ENCODE measurements at places on chromosomes 11 and 22.
A peak's percentile ranks its signal among the peaks of the same experiment; 100 is the strongest.

- DNase-seq: peak; percentile 82
Observed at GRCh38 chr11:1780700-1781592, 17.2 kb upstream of the CTSD start.

DNA sequence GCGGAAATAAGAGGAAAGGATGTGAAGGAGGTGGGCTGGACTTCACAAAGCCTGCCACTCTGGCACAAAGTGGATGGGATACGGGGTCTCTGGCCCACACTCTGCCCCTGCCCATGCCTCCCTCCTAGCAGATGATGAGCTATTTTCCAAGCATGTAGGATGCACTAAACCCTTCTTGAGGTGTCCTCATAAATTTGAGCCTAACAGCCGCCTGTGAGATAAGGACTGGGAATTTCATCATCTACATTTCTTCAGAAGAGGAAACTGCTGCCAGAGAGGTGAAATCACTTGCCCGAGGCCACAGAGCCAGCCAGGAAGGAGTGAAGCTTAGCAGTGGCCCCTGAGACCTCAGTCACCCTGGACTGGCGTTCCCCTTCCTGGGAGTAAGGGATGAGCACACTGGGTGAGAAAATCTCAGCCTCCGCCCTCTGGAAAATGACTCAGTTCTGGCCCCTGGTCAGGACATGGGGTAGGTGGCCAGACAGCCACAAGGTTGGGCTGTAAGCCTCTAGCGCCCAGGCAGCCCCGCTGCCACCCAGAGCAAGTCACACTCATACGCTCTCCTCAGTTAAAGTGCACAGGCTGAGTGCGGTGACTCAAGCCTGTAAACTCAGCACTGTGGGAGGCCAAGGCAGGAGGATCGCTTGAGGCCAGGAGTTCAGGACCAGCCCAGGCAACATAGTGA is 27.9 kb downstream of the MB start:
- peak; percentile 90 for DNase-seq

- DNase-seq: no peak
Observed at GRCh38 chr11:111082664-111083063, 162.9 kb upstream of the POU2AF2 start.

- no peak for DNase-seq
Observed at GRCh38 chr11:108654994-108655631, 9.8 kb upstream of the DDX10 start.

DNA sequence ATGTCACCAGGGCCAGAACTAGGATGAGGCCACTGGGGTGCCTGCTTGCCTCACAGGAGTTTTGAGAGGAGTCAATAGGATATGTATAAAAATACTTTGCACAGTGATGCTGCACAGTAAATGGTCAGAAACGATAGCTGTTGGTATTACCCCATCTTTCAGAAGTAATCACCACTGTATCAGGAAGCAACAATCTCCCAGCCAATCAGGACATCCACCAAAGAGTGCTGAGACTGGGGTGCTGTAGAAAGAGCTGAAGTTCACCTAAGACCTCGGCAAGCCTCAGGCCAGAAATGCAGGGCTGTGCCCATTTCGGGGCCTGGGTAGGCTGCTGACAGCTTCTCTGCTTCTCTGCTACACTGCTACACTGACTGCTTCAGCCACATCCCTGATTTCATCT is 17.4 kb downstream of the LMO2 start:
- DNase-seq: no peak

DNA sequence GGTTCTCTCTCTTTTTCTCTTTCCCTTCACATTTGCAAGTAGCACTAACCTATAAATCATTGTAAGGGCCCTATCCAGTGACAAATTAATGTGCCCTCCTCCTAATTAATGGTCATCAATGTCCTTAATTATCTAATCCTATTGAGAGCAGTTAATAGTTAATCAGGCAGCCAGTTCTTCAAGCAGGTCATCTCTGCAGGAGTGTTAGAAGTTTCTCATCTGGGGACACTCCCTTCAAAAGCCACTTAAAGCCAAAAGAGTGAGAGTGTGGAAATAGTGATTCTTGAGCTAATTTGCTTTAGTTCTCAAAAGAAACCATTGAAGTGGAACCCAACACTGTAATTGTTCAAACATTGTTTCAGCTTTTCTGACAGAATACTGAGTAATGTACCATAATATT is 141.6 kb downstream of the ELP4 start:
- no peak for DNase-seq

- no peak for DNase-seq
Observed at GRCh38 chr11:9787260-9787659, 123.4 kb downstream of the SWAP70 start.

GRCh38 chr22:50134481-50134880 is 36.0 kb upstream of the PANX2 start:
- DNase-seq: no peak

- DNase-seq: peak; percentile 88
Observed at GRCh38 chr11:118928870-118929500, 3.3 kb upstream of the BCL9L start.

GRCh38 chr11:6693342-6694228 is 10.4 kb upstream of the MRPL17 start:
- no peak for DNase-seq

DNA sequence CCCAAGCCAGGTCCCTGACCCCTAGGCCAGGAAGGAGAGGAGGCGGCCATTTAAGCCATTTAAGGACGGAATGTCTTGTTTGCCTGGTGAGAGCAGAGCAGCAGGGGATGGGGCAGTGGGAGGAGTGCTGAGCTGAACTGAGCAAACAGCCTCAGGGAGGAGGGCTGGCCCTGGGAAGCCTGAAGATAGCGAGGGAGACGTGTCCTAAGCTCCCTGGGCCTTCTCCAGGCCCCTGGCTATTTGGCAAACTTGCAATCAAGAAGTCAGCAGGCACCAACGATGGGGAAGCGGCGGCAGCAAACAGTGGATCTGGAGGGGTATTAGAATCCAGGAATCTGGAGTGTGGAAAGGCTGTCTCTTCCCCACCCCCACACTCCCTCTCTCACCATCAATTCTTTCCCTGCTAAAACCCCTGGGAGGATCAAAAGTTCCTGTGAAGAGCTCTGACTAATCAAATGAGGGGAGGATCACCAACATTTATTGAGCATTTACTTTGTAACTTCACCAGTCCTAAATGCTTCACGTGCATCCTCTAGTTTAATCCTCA is 8.8 kb downstream of the BCL9L start:
- DNase-seq: peak; percentile 93

DNA sequence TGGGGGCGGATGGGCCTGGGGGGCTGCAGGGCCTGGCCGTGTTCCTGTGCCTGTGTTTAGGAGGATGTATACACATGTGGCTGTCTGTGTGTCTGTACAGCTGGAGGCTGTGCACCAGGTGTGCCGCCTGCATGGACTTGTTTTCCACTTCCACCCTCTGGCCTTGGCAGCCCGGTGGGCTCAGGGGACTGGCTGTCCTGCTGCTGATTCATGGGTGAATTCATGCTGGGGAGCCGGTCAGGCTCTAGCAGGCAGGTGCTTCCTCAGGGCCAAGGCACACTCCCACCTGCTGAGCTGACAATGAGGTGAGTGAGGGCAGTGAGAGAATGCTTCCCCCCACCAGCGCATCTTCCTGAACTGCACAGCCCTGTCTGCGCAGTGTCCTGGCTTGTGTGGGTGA is 88.4 kb downstream of the CCDC81 start:
- DNase-seq: no peak

GRCh38 chr22:24482575-24482974 is 12.6 kb upstream of the UPB1 start:
- no peak for DNase-seq

DNA sequence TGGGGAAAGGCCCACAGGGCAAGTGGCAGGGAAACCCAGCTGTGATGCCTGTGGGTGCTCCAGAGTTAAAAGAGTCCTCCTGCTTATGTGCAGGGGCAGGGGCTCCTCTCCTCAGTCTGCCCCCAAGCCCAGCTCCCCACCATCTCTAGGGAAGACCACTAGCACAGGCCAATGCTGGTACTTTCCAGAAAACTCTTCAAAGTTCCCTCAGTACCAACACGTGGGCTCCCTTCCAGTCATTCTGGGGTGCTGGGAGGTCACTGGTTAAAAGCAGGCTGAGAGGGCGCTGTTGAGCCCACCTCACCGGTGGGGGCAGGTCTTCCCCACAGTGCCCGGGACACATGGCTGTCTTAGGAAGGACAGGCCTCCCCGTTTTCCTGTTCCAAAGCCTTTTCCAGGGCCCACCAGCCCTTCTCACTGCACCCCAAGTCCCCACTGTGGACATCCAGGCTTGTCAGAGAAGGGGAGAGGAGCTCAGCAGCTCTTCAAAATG is 154.6 kb downstream of the TRIM29 start:
- no peak for DNase-seq

DNA sequence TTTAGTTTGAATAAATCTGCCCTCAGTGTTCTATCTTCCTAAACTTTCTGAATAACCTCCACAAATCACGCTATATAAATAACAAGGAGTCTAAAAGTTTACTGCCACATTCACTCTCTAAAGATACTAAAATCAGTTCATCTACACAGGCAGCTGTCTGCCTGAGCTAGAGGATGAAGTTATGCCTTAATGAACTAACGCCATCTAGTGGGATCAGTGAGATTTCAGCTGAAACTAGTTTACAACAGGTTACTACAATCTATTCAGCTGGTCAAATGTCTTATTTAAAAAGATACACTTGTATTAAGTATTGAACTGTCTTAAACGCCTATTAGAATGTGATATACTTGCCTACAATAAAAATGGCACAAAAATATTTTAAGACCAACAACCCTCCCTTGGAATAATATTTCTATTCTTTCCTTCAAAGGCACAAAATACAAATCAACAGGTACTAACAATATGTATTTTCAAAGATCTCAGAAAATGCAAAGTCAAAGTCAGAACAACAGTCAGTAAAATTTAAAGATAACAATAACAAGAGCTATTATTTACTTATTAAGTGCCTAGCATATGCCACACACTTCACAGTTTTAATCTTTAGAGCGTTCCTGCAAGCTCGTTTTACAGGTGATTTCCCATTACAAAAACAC is 84.1 kb downstream of the LARGE2 start:
- DNase-seq: no peak

GRCh38 chr11:6397156-6397555 is 6.9 kb downstream of the SMPD1 start:
- no peak for DNase-seq

DNA sequence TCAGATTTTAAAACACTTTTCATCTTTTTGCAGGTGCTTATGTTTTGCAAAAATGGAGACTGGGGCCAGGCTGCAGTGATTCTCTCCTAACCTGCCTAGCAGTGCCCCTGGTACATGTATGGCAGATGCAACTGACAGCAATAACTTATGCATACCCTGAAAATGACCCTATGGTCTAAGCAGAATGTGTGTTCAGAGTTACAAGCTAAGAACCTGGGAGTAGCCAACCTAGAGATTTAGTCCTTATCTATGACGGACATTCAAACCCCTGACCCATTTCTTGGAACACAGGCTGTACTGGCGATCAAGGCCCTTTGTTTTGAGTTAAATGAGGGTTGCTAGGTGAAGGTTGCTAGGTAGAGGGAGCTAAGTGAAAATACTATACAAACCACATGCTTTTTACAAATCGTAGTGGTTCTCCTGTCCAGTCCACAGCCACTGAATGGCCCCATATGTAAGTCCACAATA is 184.9 kb upstream of the SESN3 start:
- DNase-seq: no peak

DNA sequence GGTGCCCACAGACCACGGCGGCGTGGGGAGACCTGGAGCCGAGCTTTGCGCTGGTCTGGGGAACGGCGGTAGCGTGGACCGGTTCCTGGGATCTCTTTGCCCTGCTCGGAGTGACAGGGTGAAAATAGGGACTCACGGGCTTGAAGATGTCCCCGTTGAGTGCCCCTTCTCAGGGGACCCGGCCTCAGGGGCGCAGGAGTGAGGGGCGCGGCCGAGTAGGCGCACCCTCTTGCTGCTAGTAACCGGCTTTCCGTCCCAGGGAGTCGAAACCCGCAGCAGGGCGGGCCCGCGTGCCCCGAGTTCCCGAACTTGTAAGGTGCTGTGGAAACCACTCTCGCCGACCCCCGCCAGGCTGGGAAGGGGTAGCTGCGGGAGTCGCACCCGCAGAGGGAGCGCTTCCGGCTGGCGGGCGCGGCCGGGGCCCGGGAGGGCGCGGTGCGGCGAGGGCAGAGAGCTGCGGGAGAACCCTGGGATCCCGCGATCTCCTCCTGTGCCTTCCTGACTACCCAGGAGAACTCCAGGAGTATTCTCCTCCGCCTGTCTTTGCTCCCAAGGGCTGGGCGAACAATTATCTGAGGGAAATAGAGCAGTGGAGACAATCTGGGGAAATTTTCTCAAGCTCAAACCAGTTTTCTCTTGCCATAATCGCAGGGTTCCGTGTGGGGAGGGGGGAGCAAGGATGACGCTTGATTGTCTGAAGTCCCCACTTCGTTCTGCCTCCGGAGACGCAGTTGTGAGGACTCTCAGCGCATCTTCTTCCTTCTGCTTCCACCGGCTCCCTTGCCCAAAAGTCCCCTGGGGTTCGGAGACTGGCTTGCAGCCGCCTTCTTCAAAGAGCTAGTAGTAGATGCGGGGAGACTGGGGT is 666 bp downstream of the NELL1 start:
- no peak for DNase-seq

- DNase-seq: no peak
Observed at GRCh38 chr11:25876456-25876965, 455.4 kb upstream of the ANO3 start.

GRCh38 chr22:27073601-27074425 is 416.4 kb downstream of the MIAT start:
- no peak for DNase-seq

DNA sequence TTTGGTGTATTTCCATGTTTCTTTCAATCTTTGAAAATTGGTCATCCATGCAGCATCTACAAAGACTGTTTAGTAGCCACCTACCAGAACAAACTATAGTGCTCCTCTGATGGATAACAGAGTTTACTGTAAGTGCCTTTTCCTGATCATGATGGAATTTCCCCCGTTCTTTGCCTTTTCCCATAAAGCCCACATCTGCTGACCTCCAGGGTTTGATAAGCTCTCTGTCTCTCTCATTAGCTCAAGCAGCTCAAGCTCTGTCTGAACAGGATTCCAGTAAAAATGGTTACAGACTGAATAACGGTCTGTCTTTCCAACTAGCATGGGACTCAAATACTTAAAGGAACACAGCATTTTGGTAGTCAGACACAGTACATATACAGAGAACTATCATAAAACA is 308.4 kb upstream of the SORL1-AS1 start:
- no peak for DNase-seq

- DNase-seq: no peak
Observed at GRCh38 chr11:34302046-34302921, 55.5 kb downstream of the ABTB2 start.

GRCh38 chr11:65646958-65647701 is 9.2 kb downstream of the SIPA1 start:
- DNase-seq: peak; percentile 84

DNA sequence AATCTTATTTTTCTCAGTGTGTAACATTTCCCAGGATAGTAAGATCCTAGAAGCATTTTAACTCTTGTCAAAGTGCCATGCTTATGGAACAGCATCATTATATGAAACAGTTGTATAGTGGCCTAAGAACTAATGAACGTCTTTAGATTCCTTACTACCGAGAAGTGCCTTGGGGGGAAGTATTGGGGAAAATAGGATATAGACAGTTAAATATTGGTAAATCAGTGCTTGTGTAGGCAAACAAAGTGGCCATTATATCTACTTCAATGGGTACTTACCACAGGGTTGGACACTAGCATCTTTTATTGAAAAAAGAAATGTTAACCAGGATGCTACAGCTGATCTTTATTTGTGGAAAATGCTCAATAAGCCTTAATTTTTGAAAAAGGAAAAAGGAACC is 11.3 kb downstream of the FAR1 start:
- DNase-seq: no peak

GRCh38 chr11:70668204-70669202 is 270.2 kb downstream of the CTTN start:
- no peak for DNase-seq

- DNase-seq: peak; percentile 71
Observed at GRCh38 chr11:69204941-69205742, 49.4 kb downstream of the SMIM38 start.
